NCI-H446 treated with DMSO at 0.1 percent for 48 hours (cell line): ENCODE measurements at places on chromosomes 1 and 21.

- no peak for DNase-seq
These were observed 113.7 kb downstream of the PTPRU start for GRCh38 chr1:29349871-29350491.

GRCh38 chr1:204128964-204129896 is 22.6 kb downstream of the ETNK2 start:
- DNase-seq, result peak; percentile 42

DNA sequence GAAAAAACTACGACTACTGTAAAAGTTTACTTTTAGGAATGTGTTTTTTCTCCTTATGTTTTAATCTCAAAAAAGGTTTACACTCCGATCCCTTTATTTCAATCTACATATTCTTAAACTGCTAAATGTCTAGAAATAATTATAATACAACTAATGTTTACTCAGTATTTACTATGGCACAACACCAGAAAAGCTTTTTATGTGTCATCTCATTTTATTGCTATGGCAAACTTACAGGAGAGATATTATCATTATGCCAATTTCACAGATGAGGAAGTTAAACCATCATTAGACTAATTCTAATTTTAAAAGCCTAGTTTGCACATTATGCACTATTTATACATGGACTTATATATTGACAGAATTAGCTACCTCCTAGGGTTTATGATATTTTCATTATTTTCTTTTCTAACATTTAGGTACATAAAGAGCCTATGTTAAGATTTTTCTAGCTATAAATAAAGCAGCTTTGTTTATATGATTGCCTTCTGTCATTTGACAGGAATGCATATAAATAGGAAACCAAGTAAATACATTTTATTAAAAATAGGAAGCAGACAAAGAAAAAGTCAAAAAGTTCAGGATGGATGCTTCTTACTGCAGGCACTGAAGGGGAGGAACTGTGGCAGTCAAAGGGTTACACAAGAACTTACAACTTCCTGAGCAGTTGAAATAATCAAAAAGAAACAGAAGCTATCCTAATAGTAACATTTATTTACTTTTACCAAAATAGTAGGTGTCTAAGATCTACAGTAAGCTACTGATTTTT is 442.4 kb downstream of the LTN1 start:
- no peak for DNase-seq

GRCh38 chr1:116988248-116988647 is 13.3 kb upstream of the CD101 start:
- peak; percentile 31 for DNase-seq

DNA sequence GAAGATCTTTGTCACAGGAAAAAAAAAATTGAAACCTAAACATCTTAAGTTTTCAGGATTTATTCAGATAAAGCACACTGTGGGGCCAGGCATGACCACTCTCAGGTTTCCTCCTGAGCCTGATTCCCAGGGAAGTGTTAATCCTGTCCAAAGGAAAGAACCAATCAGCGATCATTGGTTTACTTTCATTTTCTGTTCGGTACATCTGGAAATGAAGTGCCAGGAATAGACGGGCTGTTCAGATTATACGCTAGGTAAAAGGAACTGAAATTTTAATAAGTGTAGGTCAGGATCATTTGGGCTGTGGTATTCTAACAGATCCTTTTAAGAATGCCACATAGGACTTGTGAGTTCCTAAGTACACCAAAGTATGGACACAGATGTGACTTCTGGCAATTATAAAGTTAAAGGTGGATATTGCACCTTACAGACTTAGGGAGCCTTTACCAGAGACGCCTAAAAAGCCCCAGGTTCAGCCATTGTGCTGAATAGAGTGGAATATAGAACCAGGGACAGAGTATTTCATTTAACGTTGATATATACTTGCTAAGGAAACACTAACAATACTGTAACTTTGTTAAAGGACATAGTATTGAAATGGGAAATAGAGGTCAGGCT is 9.3 kb upstream of the CACYBP start:
- DNase-seq, result no peak

DNA sequence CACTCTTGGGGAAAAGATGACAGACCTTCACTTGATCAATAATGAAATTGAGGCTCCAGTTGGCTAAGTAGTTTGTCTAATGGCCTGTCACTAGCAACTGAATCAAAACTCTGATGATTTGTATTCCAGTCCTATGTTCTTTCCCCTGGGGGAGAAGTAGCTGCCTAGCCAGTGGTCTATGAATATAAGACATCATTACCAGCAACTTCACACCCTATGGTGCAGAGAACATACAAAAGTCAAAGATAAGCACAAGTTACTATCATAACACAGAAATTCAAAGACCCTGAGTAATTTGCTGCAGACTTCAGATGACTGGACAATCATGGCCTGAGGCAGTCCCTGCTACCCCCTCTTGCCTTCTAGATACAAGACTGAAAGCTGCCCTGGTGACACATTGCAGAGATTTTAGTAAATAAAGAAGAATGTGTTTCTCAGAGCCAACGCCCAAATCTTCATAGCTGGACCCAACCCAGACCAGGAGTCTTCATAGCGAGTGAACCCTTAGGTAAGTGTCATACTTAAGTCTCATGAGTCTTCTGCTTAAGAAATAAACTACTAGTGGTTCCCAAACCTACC is 993 bp downstream of the PDZK1 start:
- DNase-seq, result no peak

- DNase-seq, result no peak
These were observed 7.6 kb downstream of the SNRNP40 start for GRCh38 chr1:31289021-31289420.

- DNase-seq, result no peak
These were observed 12.0 kb upstream of the MX2 start for GRCh38 chr21:41349619-41350390.
